ENCODE measurements at places on chromosomes 5 and 9. TPM values are rescaled to one million over a fixed set of nuclear protein-coding genes. Genes with fewer than 3 reads are reported as not detected.

DNA sequence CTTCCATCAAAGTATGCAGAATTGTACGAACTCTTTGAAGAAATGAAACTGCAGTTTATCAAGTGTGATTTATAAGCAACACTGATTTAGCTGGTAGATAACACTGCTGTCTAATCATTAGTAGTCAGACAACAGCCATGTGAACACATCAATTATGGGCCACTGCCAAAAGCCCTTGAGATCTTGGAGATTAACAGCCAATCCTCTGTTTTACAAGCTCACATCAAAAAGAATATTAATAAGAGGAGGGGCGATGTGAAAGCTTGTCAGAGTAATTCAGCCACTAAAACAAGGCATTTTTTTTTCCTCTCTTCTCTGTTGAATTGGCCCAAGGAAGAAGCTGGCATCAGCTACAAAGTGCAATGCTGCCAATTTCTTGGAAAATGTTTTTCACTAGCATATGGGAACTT is 28.1 kb downstream of the ZNF608 start:
- H3K4me3 ChIP-seq: no peak overlapping the region
- DNase-seq: peak; percentile 13
- H3K27me3 ChIP-seq: no peaks in the 10 kb centered on the region
- peaks cover 28% of the 10 kb centered on the region for H3K4me1 ChIP-seq

The OR2V2 gene
- total RNA-seq: not detected

The IRX1 gene
- 7.6 TPM for total RNA-seq

DNA sequence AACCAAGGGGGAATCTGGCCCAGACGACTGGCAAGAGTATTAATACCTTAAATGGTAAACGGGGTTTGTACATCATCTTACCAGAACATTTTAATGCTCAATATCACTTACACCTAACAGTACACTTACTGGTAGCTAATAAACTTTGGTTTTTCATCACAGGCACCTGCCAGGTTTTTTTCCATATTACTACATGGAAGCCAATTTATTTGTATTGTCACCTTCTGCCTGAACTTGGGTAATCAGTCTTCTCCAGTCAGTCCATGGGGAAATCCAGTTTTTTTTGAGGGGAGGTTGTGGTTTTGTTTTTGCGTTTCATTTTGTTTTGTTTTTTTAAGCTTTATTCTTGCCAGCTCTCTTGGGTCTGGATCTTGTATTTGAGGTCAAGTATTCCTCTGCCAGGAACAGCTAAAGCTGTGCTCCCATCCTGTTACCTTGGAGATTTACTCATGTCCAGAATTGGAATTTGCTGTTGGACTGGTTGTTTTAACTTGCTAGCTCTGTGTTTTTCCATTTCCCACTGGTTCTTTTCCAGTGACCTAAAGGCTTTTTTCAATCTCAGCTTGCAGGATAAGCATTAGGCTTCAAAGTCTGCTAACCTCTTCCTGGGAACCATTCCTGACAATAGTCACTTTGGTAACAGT is 11.1 kb upstream of the NADK2 start:
- DNase-seq: no peak
- H3K4me1 ChIP-seq: no peaks in the 10 kb centered on the region
- no peaks in the 10 kb centered on the region for H3K27me3 ChIP-seq
- no peak overlapping the region for H3K27ac ChIP-seq
- H3K4me3 ChIP-seq: no peak overlapping the region

DNA sequence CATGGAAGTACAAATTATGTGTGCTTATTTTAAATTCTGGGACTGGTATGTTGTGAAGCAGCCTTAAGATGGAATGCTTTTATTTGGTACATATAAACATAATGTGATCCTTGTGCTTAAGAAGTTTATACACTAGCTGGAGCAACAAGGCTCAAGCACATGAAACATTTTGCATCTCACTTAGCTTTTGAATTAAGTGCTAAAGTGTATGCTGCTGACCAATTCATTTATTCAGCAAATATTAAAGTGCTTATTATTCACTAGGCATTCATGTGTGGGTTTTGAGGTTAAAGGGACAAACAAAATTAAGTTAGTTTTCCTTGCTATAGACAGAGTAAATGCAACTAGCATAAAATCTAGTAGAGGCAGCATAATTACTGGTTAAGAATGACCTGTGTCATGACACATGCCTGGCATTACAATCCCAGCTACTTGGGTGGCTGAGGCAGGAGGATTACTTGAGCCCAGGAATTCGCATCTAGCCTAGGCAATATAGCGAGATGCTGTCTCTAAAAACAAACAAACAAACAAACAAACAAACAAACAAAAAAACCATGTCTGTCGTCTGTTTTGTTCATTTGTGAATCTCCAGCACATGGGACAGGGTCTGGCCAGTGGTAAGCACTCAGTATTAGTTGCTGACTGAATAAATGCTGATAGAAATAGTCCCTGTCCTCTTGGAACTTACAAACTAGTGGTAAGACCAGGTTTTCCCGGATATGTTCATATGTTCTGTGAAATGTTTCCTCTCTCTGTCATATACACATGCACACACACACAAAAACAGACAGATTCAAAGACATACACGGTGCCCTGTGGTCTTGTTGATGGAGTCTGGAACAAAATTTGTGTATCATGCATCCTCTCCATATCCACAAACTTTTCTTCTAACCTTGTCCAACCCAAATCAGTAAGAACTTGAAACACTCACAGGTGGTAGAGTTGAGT is 41.9 kb upstream of the TNFAIP8 start:
- no peaks in the 10 kb centered on the region for H3K27me3 ChIP-seq
- H3K27ac ChIP-seq: no peak overlapping the region
- peaks cover 26% of the 10 kb centered on the region for H3K36me3 ChIP-seq
- no peak overlapping the region for H3K4me3 ChIP-seq
- H3K4me1 ChIP-seq: peaks cover 10% of the 10 kb centered on the region

The ANKRD31 gene
- total RNA-seq: 0.29 TPM

GRCh38 chr5:121175986-121176385 is 675.7 kb upstream of the FTMT start:
- no peak for DNase-seq
- no peaks in the 10 kb centered on the region for H3K4me1 ChIP-seq

The RAB3C gene
- total RNA-seq: 15.1 TPM

- H3K27ac ChIP-seq: no peak overlapping the region
- no peak overlapping the region for H3K4me3 ChIP-seq
- H3K36me3 ChIP-seq: no peaks in the 10 kb centered on the region
- no peak for DNase-seq
Observed at GRCh38 chr9:20340511-20340861, 281.8 kb downstream of the MLLT3 start.

GRCh38 chr5:107415762-107416161 is 255.0 kb downstream of the EFNA5 start:
- H3K27me3 ChIP-seq: no peaks in the 10 kb centered on the region
- no peak overlapping the region for H3K4me3 ChIP-seq
- no peak for DNase-seq

The CARD9 gene
- total RNA-seq: 0.38 TPM

The PAIP1 gene
- total RNA-seq: 124 TPM

DNA sequence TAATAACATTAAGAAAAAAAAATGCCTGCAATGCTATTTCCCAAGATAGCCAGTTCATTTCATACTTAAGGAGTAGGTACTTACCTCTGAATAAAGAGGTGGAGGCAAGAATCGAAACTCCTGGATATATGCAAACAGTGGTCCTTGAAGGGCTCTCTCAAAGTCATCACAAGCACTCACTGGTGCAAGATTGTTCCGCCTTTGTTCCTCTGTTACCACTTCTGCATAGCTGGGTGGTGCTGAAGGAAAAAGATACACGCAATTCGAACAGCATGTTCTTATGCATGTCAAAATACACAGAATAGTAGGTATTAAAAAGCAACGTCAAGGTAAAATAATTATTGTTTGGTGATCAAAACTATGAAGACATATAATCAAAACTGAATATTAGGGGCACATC is 9.5 kb downstream of the ARRDC3 start:
- H3K4me3 ChIP-seq: no peak overlapping the region
- H3K27ac ChIP-seq: no peak overlapping the region

The SLC6A3 gene
- total RNA-seq: 0.08 TPM

DNA sequence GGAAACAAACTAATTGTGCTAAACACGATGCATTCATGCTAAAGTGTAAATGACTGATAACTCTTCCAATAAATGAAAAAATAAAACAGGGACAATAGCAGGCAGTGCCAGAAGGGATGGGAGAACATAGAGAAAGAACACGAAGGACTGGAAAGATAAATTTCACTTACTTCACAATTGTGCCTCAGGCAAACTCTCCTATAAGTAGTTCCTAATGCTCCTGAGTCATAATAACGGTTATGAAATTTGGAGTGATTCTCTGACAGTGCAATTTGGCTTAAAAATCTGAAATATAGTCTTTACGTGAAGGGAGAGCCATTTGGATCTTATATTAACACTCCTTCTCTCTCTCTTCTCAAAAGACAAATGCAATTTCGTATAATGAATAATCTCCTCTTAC is 2218.5 kb downstream of the MAT2B start:
- H3K4me3 ChIP-seq: no peak overlapping the region
- H3K27me3 ChIP-seq: no peaks in the 10 kb centered on the region
- H3K4me1 ChIP-seq: no peaks in the 10 kb centered on the region
- no peak overlapping the region for H3K27ac ChIP-seq
- H3K36me3 ChIP-seq: no peaks in the 10 kb centered on the region
- no peak for DNase-seq

DNA sequence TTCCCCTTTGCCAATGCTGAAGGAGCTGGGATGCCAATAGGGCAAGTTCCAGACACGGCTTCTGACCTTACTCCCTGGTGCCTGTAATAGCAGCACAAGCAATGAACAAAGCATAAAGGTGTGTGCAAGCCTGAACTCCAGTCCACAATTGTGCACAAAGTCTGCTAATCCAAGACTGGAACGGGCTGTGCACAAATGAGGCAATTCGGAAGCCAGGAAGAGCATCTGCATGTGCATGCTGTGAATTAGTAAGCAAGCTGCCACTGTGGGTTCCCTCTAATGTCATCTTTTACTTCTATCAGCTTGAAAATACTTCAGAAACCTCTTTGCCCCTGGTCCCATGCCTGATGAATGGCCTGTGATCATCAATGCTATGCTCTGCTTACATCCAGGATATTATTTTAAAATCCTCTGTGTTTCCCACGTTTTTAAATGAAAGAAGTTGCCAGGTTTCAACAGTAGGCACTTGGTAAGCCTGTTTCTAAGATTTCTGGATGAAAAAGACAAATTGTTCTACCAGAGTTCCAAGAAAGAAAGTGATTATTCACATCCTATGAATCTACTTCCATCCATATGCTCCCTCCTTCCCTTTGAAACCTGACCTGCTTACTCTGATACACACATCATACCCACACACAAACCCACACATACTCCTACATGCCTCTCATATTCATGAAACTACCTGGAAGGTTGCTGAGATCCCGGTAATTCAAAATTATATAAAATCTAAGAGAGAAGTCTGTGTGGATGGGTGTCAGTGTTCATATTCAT is 165.7 kb downstream of the KCTD16 start:
- H3K27me3 ChIP-seq: peaks cover 7% of the 10 kb centered on the region
- DNase-seq: no peak
- H3K27ac ChIP-seq: no peak overlapping the region
- H3K4me3 ChIP-seq: no peak overlapping the region
- H3K4me1 ChIP-seq: no peaks in the 10 kb centered on the region

DNA sequence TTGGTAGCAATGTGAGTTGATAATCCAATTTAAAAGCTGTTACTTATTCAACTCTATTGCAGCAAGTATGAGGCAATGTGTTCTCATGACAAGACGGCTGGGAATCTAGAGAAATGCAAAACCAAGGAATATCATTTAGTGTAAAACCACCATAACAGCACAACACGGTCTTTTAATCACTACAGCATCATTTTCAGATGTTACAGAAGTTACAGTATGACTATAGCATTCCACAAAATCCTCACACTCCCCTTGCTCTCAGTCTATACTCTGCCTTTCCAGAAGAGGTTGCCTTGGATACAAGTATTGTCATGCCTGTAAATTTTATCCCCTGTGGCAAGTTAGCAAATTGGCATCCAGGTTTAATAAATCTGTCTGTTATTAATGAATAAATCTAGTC is 28.6 kb upstream of the TAS2R1 start:
- H3K36me3 ChIP-seq: no peaks in the 10 kb centered on the region
- no peak overlapping the region for H3K4me3 ChIP-seq
- H3K4me1 ChIP-seq: peaks cover 3% of the 10 kb centered on the region
- no peak for DNase-seq

DNA sequence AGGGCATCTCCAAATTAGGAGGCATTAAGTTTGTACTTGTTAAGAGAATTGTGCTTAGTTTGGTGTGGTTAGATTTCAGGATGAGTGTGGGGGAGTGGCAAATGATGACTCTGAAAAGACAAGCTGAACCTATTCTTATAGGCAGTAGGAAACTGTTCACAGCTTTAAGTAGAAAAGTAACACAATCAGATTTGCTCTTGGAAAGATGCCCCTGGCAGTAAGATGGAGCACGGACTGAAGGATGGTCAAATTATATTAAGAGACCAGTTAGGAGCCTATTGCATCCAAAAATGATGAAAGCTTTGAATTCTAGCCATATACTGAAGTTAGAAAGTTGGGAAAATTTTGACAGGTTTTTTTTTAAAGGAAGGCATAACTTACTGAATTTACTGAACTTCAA is 254.2 kb upstream of the MEF2C start:
- H3K4me3 ChIP-seq: no peak overlapping the region
- DNase-seq: no peak
- peaks cover 5% of the 10 kb centered on the region for H3K4me1 ChIP-seq

GRCh38 chr9:97853056-97853843 is at the start of gene FOXE1:
FOXE1 (plus strand) TSS chr9:97853226; CDS start chr9:97853915, 689 bp downstream.
- H3K4me3 ChIP-seq: peak within 1 kb of the TSS; percentile 32
- H3K36me3 ChIP-seq: no peaks in the 10 kb centered on the region
- peak; percentile 78 for DNase-seq
- H3K27me3 ChIP-seq: peaks cover 100% of the 10 kb centered on the region
- H3K27ac ChIP-seq: no peak within 1 kb of the TSS
- peaks cover 17% of the 10 kb centered on the region for H3K4me1 ChIP-seq

GRCh38 chr5:127518319-127518621 is 830 bp downstream of the PRRC1 start:
- H3K4me3 ChIP-seq: peak overlapping the region; percentile 96
- no peak for DNase-seq
- peaks cover 38% of the 10 kb centered on the region for H3K36me3 ChIP-seq
- no peaks in the 10 kb centered on the region for H3K4me1 ChIP-seq
- H3K27ac ChIP-seq: peak overlapping the region; percentile 87
- H3K27me3 ChIP-seq: no peaks in the 10 kb centered on the region

- H3K4me1 ChIP-seq: no peaks in the 10 kb centered on the region
- no peaks in the 10 kb centered on the region for H3K36me3 ChIP-seq
- H3K27ac ChIP-seq: no peak overlapping the region
- H3K4me3 ChIP-seq: no peak overlapping the region
- H3K27me3 ChIP-seq: no peaks in the 10 kb centered on the region
- DNase-seq: no peak
Observed at GRCh38 chr5:10941900-10942299, 180.9 kb upstream of the DAP start.

The BTNL3 gene
- not detected for total RNA-seq

The EXOSC3 gene
- 66.7 TPM for total RNA-seq

GRCh38 chr5:73390972-73391371 is 57.6 kb downstream of the FOXD1 start:
- no peaks in the 10 kb centered on the region for H3K4me1 ChIP-seq
- no peak for DNase-seq
- no peak overlapping the region for H3K27ac ChIP-seq
- H3K27me3 ChIP-seq: no peaks in the 10 kb centered on the region
- H3K36me3 ChIP-seq: no peaks in the 10 kb centered on the region
- H3K4me3 ChIP-seq: no peak overlapping the region

The EIF4E1B gene
- 1.1 TPM for total RNA-seq

Measured in endodermal cell (in vitro differentiated cells).